ENCODE measurements at places on chromosomes 5 and 9.

GRCh38 chr9:94922098-94922607 lies 195.7 kb downstream of the AOPEP start:
- DNase-seq: no peak

DNA sequence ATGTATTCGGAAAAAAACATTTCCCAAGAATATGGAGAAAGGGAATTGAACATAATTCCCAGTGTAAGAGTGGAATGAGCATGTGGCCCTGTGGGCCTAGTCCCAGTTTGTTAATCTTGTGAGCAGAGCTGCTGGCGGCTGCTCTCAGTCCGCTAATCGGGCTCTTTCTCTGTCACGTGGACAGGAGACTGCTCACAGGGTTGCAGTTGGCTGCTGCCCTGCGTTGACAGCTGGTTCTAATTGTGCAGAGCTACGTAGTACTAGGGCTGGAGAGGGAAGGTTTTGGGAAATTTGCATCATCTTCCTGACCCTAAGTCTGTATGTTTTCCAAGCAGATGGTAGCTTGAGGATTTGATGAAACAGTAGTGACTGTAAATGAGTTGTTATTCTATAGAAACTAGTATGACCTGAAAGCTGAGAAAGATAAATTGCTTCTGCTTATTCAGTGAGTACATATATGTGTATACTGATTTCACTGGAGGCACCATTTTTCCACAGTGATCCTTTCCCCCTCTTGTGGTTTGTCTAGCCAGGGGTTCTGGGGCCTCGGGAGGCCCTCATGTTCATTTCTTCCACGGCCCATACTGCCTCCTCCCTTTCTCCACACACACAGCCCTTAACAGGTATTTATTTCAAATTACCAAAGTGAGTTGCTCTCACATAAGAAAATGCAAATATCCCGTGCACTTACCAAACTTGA lies 100.6 kb downstream of the ANGPTL2 start:
- DNase-seq: no peak

- no peak for DNase-seq
These were observed 30.2 kb upstream of the DUSP1 start for GRCh38 chr5:172801179-172801671.

DNA sequence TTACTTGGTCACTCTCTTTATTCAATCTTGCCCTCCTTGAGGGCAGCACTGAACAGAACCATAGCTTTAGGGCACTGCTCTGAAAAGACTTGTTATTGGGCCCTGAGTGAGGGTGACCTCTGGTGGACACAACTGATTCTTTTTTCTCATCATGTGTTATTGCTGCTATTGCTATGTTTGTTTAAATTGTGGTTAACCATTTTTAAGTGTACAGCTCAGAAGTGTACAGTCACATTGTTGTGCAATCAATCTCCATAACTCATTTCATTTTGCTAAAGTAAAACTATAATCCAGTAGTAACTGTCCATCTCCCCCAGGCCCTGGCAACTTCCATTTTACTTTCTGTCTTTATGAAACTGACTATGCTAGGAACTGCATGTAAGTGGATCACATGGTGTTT lies 351.1 kb upstream of the RIOK2 start:
- DNase-seq: peak; percentile 18

All from NCI-H1417 (cell line).